ENCODE measurements at places on chromosomes 16 and 17.

DNA sequence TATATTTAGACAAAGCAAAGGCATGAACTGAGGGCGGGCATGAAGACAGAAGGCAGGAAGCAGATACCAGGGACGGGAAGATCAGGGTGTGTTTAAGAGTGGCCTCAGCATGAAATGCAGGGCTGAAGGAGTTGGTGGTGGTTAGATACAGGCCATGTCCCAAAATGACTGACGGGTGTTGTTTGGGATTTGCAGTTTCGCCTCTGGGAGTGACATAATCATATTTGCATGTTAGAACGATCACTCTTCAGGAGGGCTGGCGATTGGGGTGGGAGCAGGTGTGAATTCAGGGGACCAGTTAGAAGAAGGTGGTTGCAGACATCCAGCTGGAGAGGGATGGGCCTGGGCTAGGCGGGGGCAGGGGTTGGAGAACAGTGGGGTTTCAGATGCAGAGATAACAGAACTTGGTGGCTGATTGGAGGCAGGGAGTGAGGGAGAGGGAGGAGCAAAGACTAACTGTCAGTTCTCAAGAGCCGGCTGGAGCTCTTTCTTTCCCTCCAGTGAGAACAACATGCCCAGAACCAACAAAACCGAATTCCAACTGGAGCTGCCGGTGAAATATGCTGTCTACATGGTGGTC lies 27.2 kb upstream of the ITGAX start:
- no peak for DNase-seq

DNA sequence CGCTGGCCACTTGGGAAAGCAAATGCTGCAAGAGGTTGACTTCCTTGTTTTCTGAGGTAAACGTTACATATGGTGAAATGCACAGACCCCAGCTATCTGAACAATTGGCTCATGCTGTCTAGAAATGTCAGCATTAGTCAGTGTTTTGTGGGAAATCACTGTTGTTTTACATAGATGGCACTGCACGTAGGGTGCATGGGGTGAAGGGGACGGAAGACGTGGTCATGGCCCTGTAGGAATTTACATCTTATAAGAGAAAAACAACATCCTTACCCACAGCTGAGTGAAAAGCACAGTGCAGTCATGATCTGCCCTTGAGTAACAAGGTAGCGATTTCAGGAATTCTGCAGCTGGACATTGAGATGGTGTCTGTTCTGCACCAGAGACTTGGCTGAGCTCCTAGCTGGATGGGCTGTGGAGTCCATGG lies 15.2 kb downstream of the RPTOR start:
- DNase-seq, result no peak

- DNase-seq, result no peak
These were observed 51.7 kb downstream of the WNT3 start for GRCh38 chr17:46766493-46767491.

GRCh38 chr17:63232565-63233310 lies 213.4 kb downstream of the CYB561 start:
- DNase-seq, result peak; percentile 23

DNA sequence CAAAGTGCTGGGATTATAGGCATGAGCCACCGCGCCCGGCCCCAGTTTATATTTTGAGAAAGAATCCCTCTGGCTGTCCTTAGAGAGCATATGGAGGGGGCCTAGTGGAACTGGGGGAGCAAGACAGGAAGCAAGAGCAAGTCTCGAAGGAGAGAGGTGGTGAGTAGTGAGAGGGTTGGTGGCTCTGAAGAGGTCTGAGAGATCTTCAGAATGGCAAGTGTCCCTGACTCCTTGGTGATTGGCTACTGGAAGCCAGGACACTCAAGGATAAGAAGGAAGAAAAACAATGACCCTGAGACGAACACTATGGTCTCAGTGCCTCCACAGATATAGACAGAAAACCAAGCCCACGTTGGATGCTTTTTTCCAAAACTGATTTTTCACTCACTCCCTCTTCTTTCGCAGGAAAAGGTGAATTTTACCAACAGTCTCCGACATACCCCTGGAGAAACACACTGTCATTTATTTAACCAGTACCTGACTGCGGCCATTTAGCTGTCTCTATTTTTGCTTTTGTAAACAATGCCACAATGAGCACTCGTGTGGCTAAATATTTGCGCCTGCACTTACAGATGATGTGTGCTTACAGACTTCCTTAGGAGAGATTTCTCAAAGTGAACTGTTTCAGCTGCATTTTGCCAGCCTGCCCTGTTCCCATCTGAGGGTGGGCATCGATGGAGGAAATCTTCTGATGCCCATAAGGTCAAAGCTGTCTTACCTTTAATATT lies 15.9 kb upstream of the DOK4 start:
- DNase-seq, result no peak

- no peak for DNase-seq
These were observed 20.0 kb upstream of the WFIKKN2 start for GRCh38 chr17:50815400-50815799.

- DNase-seq, result no peak
These were observed 1735.3 kb downstream of the TP53TG3F start for GRCh38 chr16:35194681-35195080.

DNA sequence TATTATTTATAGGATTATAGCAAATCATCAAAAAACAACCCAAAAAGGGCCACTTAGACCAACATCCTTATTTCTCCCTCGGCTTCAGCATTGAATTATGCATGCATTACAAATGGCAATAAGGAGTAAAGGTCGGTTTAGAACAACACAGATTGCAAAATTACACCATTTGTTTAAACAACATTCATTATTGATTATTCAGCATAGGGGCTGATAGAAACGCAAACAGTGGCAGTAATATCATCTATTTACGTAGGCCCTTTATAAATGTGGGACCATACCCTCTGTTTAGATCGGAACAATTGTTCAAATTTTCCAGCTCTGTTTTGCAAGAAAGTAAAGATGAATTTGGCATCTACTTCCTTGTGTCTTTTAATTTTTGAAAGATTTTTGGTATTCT lies 153.3 kb downstream of the WWOX start:
- no peak for DNase-seq

- no peak for DNase-seq
These were observed 81.4 kb downstream of the XYLT1 start for GRCh38 chr16:17389384-17389783.

- DNase-seq, result no peak
These were observed 13.8 kb downstream of the NECAB2 start for GRCh38 chr16:83981799-83982198.

DNA sequence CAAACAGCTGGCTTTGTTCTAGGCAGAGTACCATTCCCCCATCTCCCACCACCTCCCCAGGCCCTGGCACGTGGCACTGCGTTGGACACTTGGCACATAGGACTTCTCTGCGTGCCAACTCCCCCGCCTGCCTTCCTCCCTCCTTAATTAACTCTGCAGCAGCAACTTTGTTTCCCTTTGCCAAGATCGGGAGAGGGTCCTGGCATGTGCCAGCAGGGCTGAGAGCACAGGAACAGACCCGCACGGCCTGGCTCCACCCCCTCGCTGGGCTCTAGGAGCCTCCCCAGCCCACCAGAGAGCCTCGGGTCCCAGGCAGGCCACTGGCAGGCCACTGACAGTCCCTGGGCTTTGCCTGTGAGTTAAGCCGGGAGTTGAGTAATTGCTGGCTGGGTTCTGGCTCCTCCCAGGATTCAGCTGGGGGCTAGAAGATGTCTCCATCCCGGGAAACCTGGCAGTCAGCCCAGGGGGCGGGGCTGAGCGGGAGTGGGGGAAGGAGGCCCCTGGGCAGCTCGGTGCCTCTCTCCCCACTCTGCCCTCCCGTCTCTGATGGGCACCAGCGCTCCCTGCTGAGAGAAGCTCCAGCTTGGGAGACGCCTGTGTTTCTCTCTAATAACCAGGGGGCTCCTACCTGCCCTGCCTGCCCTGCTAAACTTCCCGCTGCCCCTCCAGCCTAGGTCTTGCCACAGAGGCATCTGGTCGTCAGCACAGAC lies 224.0 kb upstream of the TNRC6C start:
- no peak for DNase-seq

DNA sequence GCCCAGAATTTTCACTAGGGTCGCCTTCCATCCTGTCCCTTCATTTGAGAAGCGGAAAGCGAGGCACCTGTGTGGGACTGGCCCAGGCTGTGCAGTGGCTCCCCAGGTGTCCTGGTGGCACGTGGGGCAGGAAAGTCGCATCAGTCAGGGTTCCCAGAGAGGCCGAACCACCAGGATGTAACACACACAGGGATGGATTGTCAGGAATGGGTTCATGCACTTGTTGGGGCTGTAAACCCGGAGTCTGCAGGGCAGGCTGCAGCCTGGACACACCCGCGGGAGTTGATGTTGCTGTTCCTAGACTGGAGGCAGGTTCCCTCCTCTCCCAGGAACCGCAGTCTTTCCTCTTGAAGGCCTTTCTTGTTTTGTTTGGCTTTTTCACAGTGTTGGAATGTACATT lies 30.7 kb upstream of the RPTOR start:
- DNase-seq, result no peak

DNA sequence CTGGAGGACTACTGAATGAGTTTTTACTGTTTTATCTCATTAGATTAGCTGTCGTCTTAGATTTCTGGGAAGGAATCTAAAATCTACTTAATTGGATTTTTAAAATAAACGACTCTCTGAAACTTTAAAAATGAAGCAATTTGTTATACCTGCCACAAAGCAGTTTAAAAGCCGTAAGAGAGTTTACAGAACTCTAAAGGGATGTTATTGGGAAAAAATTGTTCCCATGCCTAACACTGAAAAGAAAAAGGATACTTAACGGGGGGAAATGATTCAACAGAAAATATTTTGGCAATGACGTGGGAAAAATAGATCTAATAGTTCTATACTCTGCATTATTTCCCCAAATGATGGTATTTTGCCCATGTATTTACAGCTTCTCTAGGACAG lies 27.0 kb downstream of the ARHGAP17 start:
- DNase-seq, result no peak

GRCh38 chr16:54055191-54055590 lies 231.4 kb downstream of the IRX3 start:
- no peak for DNase-seq

GRCh38 chr17:27423651-27424050 lies 32.6 kb upstream of the KSR1 start:
- DNase-seq, result no peak

DNA sequence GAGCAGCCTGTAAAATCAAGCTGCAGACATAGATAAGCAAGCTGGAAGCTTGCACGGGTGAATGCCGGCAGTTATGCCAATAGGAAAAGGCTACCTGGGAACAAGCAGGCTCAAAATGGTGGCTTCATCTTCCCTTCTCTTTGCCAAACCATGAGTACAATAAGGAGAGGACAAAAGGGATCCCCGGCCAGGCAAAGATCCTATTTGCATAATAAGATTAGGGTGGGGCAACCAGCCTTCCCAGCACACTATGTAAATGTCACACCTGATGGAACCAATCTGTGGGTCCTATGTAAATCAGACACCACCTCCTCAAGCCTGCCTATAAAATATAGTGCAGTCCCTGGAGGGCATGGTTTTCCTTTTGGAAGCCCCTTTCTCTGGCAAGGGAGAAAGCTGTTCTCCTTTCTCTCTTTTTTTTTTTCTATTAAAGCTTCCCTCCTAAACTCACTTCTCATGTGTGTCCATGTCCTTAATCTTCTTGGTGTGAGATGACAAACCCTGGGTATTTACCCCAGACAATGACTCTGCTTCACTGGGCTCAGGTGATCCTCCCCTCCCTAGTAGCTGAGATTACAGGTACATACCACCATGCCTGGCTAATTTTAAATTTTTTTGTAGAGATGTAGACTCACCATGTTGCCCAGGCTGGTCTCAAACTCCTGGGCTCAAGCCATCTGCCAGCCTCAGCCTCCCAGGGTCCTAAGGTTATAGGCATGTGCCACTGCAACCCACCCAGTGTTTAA lies 44.2 kb downstream of the PSMD12 start:
- no peak for DNase-seq

DNA sequence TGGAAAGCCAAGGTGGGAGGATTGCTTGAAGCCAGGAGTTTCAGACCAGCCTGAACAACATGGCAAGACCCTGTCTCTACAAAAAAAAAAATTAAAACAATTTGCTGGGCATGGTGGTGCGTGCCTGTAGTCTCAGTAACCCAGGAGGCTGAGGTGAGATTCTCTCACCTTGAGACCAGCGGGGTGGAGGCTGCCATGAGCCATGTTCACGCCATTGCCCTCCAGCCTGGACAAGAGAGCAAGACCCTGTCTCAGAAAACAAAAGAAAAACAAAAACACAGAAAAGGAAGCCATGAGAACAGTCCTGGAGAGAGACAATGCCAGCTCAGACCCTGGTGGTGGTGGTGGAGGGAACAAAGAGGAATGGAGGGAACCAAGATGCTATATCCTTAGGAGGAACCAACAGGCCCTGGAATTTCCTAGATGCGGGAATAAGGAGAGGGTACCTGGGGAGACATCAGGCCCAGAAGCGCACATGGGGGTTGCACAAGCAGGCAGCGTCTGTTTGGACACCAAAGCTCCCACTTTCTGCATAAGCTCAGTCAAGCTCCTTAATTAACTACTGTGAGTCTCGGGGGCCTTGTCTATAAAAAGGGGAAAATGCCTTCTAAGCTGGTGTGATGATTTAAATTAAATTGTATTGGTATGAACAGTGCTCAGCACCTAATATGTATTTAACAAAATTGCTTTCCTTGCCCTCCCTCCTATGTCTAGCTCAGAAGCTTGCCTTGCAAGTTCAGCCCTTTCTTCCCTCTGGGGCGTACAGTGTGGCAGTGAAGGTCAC lies 143.8 kb downstream of the CCT6B start:
- DNase-seq, result no peak
